ENCODE measurements at places on chromosomes 3 and 15.

GRCh38 chr15:40956541-40956982, 3.3 kb downstream of the CHAC1 start:
- DNase-seq: no peak

DNA sequence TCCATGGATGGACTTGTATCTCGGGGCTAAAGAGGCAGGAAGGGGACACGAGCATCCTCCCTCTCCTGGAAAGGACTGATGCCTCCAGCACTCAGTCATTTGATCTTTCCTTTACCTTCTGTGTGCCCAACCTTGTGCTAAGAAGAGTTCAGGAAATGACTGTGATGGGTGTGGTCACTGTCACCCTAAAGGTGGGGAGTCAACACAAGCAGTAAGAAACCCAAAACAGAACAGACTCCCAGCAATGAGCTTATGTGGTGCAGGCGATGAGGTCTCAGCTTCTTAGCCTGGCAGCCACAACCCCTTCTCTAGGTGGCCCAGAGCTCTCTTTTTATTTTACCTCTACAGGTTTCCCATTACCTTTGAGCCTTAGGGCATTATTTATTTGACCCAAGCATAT, 3.8 kb downstream of the MPI start:
- peak; percentile 75 for DNase-seq

DNA sequence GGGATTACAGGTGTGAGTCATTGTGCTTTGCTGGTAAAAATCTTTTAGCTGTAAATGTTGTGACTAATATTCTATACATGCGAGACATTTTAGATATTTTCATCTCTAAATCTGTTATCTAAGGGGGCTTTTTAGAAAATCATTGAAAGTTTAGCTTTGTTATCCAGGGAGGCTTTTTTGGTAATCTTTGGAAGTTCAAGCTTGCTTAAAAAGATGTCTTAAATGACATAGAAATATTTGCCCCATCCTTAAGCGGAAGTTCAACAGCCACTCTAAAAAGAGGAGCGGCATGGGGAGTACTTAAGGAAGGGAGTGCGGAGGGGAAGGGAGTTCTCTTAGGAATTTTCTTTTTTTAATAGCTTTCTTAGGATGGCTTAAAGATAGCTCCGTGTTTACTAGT, 26.1 kb downstream of the DNAJC13 start:
- DNase-seq: no peak

DNA sequence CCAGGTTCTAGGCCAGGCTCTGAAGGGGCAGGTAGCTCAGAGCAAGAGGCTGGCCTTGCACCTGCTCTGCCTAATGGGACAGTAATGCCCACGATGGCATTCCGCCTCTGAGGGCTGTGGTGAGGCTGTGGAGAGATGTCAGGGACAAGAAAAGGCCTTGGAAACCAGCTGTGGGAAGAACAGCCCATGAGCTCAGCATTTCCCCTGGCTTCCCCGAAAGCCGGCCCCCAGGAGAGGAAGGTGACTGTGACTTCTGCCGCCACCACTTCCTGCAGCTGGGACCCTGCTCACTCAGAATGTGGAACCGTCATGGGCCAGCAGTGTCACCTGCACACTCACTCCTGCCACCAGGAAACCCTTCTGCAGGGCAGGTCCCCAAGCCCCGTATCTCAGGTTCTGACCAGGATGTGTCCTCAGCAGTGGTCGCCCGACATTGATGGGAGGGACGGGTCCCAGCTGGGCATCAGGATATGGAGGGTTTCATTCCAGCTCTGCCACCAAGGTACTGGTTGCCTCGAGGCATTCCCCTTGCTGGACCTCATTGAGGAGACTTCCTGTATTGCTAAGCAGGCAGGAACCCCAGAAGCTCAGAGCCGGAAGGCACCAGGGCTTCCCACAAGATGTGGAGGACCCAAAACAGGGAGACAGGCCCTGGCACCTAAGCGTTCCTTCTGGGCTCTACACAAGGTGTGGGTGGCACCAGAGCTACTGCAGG, 30.7 kb downstream of the SEMA7A start:
- peak; percentile 30 for DNase-seq

GRCh38 chr3:54714035-54714434, 213.8 kb downstream of the LRTM1 start:
- DNase-seq: no peak

GRCh38 chr3:100781301-100781700, 72.0 kb downstream of the TFG start:
- DNase-seq: no peak

DNA sequence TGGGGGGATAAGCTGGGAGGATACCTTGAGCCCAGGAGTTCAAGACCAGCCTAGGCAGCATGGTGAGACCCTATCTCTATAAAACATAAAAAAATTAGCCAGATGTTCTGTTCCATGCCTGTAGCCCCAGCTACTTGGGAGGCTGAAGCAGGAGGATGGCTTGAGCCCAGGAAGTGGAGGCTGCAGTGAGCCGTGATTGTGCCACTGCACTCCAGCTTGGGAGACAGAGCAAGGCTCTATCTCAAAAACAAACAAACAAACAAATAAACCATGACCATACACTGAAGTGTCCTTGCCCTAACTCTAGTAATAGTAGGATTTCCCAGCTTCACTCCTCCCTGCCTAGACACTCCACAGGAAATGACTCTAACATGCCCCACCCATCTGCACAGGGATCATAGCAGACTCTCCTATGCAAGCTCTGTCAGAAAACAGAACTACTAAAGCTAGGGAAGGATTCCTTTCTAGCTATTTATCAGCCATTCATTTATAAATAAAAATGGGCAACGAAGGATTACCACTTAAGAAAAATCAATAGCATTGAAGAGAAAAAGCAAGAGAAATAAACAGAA, 4.6 kb downstream of the ERICH6 start:
- DNase-seq: no peak

DNA sequence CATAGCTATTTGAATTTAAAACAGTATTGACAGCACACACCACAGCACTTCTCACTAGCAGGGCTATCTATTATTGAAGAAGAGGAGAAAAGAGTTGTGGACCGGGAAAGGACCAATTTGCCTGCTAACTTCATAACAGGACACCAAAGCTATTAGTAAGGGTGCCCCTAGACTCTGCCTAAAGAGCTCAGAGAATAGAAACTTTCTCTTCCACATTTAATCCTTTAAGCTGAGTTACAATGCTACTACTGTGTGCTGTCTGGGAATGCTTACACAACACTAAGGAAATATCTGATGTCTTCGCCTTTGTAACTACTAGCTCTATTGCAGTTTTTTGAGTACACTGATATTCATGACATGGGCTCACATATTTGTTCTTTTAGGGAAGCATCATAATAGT, 13.5 kb upstream of the AADAC start:
- DNase-seq: no peak

- no peak for DNase-seq
Observed at GRCh38 chr15:62894322-62895085, 148.0 kb upstream of the TPM1 start.
